ENCODE measurements at places on chromosomes 12 and 14.

DNA sequence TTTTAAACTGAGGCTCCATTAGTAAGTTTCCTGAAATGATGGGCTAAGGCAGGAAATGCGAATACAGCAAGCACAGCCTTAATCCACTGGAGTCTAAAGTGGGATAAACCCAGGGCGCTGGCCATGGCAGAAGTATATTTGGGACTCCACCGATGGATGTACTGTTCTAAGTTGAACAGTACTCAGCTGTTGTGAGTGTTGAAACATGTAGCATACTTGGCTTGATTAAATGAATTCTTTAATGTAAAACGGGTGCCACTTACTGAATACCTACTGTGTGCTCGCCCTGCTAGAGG, 996 bp downstream of the SSPN start:
- no peak for DNase-seq

DNA sequence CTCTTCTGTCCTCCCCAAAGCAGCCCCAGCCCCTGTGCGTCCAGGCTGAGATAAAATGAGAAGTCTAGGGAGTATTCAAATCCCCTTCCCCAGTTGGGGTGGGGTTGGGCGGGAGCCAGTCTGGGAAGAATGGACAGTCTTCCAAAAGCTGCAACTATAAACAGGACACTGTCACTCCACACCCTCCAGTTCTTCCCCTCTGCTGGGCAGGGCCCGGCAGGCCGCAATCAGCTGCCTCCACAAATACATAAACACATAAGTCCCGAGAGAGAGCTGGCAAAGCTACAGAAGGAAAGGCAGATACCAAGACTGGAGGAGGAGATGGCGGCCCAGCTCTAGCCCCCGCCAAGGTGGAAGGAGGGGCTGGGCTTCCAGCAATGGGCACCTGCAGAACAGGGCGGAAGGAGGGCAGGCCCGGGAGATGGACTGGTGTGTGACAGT, 12.7 kb downstream of the LTBP2 start:
- DNase-seq = peak; percentile 63

DNA sequence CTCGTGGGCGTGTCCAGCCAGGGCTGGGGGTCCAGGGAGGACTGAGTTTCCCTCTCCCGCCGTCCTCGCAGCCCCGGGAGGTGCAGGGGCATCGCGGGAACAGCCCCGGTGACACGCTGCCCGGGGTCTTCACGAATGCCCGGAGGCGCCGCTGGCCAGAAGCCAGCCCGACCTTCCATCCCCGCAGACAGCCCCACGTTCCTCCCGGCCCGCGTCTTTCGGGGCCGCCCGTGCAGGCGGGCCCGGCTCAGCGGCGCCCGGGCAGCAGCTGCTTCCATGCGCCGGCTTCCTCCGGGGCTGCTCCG, 827 bp upstream of the TEDC1 start:
- DNase-seq = no peak

DNA sequence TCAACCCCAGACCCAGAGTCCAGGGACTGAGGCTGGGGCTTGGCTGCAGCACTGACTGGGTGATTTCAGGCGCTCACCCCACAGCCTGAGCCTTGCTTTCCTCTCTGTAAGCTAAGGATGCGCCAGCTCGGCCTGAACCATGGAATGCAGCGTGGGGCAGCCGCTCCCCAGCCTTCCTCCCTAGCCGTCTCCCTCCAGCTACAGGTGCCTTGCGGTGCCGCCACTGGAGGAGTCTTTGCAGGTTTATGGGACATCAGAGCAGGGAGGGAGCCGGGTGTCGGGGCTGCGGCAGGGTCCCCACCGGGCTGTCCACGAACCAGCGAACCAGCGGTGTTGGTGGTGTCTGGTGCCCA, 19.4 kb downstream of the PPP2R5C start:
- no peak for DNase-seq
